Activated naive CD4-positive, alpha-beta T cell (primary cell): ENCODE measurements at places on chromosomes 16 and 17.

DNA sequence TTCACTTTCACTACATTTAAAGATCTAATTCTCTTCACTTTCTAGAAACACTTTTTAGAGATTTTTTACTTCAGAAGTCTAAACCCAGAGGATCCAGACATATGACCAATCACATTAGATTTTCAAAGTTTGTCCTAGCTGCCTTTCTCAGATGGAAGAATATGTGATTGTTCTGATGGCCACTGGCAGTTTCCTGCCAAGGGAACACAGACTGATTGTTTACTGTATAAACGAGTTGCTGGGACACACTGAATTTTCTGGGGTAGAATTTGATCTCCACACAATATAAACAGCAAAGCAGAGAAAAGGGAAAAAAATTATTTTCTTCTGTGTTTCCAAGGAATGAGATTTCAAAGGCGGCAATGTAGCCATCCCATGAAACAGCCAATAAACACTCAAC is 480.0 kb downstream of the TOX3 start:
- DNase-seq, result no peak

DNA sequence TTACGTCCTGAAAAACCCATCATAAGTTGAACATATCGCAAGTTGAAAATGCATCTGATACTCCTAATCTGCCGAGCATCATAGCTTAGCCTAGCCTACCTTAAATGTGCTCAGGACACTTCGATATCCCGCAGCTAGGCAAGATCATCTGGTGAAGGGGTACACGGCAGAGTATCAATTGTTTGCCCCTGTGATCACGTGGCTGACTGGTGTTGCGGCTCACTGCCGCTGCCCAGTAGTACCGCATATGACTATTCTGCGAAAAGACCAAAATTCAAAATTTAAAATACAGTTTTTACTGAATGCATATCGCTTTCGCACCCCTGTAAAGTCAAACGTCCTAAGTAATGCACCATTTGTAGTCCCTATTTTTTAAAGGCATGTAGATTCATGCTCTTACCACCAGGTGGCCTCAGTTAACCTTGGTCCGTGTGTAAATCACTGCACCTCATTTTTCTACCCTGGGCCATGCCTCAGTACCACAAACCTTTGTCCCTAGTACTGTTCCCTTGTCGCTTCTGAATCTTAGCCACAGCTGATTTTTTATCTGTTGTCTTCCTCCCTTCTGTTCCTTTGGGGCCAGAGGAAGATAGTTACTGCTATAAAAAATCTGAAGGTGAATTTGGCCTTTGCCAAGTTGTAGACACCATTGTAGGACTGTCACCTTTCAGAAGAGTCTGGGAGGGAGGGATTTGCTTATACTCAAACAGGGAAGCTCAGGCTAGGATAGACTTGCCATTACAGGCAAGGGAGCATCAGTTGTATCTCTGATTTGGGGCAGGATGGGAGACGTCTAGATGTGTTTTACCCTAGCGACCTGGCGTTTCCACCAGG is 34.4 kb downstream of the WWP2 start:
- no peak for DNase-seq

GRCh38 chr17:78795861-78796516 is 13.9 kb upstream of the CYTH1 start:
- no peak for DNase-seq

DNA sequence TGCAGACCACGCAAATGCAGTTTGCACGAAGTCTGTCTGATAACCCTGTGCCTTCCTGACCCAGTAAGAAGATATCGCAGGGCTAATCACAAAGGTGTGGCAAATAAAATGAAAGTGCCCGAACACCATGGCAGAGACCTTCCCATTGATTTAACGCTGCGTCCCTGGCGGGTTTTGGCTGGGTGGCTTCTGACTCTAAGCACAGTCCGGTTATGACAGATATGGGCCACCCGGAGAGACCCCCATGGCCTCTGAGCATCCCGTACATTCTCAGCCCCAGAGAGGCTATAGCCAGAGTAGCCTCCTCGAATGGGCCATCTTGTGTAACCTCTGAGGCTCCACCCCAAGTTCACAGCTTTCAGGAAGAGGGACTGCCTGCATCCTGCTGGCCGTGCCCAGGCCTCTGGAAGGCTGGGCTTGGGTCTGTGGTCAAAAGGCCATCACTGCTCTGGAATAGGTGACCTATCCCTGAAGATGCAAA is 5.5 kb downstream of the FOXC2 start:
- DNase-seq, result no peak

DNA sequence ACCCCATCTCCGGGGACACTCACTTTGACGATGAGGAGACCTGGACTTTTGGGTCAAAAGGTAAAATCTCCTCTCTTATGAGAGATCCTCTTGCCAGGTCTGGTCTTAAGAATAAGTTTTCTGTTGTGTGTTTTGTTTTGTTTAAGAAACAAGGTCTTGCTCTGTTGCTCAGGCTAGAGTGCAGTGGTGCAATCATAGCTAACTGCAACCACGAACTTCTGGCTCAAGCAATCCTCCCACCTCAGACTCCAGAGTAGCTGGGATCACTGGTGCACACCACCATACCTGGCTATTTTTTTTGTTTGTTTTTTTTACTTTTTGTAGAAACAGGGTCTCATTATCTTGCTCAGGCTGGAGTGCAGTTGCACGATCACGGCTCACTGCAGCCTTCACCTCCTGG is 4.1 kb downstream of the MMP25 start:
- no peak for DNase-seq

- no peak for DNase-seq
These were observed 2.7 kb downstream of the FHOD1 start for GRCh38 chr16:67244387-67245185.

- no peak for DNase-seq
These were observed 4.7 kb upstream of the BCAR1 start for GRCh38 chr16:75256059-75256571.

DNA sequence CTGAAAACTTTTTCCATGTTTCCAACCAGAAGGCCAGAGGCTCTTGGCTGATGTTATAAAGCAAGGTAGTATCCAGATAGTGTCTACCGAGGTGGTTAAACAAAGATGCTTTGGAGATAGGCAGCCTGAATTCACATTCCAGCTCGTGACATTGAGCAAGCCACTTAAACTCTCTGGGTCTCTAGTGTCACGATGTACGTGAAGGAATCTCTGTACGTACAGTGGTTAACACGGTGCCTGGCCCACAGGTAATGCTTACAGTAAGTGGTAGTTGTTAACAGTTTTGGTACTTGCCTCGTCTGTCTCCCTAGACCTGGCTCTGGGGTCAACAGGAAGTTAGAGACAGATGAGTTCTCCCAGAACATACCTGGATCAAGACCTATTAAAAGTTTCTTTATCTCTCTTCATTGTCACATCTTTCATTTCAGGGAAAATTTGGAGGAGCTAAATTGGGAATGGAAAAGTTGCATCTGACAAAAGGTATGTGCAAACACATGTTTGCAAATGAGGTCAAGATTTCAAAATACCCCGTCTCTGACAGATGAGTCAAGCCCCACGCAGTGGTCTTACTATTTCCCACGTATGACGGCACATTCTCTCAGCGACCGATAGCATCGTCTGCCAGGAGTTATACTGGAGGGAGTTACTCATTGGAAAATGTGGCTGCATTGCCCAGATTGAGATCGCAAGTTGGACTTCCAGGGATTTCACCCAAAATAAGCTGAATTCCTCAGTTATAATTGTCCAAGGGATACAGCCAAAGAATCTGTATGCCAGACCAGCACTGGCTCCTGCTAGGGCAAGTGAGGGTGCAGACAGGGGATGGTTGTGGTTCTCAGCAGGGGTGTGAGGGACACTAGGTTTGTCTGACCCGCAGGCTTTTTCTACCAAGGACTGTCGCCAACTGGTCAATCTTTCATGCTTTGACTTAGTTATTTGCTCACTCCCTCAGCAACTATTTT is 18.9 kb upstream of the MYH10 start:
- DNase-seq, result no peak

- DNase-seq, result no peak
These were observed 69.5 kb downstream of the HLF start for GRCh38 chr17:55334285-55334684.

- no peak for DNase-seq
These were observed 337.4 kb upstream of the HSBP1 start for GRCh38 chr16:83470416-83470815.

- no peak for DNase-seq
These were observed 127.1 kb downstream of the RPTOR start for GRCh38 chr17:80671825-80672110.

DNA sequence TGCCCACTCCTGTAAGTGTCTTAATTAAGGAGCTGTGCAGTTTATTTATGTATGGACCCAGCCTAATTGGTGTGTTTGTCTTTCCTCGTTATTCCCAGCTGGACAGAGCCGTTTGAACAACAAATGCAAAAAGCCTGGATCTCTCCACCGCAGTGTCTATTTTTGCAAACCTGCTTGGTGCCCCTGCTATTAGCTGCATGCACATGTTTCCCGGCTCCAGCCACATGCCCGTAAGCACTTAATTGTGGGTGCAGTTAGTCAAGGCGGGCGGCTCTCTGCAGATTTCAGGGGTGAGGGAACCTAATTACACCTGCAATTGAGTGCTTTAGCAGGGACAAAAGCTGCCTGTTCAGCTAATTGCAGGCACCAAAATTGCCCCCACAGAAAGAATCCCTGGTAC is 74.0 kb upstream of the GSE1 start:
- no peak for DNase-seq

DNA sequence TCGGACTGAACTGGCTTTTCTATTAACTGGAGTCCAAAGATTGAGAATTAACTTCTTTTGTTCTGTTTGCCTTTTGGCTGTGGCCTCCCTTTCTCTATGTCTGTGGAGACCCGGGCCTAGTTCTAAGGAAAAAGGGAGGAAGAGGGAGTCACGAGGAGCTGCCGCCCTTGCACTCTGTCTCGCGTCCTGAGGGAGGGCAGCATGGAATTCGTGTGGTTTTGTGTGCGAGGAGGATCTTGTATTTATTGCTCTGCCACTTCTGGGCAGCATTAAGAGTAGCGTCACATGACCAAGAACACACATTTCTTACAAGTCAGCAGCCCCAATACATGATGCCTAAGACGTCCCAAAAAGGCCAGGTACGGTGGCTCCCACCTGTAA is 23.6 kb downstream of the METTL22 start:
- no peak for DNase-seq

DNA sequence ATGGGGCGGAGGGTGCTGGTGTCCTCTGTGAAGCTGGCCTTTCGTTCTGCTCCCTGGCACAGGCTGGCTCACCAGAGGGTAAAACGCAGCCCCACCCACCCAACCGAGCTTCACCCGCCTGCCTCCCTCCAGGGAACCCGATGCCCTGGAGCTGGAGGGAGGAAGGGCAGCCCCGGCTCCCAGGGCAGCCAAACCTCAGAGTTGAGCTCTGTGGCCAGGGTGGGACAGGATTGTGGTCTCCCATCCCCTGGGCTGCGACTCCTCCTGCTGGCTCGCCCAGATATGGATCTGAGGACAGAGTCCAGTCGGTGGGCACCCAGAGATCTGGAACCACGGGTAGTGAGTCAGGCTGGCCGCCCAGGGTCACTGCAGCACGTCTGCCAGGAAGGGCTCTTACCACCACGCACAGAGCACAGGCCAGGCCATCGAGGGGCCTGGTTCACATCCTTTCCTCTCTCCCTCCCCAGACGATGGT is 42.6 kb upstream of the CHMP6 start:
- no peak for DNase-seq

DNA sequence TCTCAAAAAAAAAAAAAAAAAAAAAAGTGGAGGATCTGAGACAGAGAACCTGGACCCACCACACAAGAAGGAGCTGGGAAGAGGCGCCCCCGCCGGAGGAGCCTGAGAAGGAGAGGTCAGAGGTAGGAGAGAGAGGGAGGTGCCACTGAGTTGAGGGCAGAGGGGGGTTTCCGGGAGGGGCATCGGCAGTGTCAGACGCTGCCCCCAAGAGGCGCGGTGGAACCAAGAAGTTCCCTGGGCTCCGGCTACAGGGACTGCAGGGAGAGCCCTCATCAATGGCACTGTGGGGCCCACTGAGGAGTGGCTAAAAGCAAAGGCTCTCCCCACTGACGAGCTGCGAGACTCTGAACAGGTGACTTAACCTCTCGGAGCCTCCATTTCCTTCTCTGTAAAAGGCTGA is 4.2 kb downstream of the CCDC42 start:
- no peak for DNase-seq

- DNase-seq, result no peak
These were observed 479 bp upstream of the ZNF207 start for GRCh38 chr17:32349503-32349853.

DNA sequence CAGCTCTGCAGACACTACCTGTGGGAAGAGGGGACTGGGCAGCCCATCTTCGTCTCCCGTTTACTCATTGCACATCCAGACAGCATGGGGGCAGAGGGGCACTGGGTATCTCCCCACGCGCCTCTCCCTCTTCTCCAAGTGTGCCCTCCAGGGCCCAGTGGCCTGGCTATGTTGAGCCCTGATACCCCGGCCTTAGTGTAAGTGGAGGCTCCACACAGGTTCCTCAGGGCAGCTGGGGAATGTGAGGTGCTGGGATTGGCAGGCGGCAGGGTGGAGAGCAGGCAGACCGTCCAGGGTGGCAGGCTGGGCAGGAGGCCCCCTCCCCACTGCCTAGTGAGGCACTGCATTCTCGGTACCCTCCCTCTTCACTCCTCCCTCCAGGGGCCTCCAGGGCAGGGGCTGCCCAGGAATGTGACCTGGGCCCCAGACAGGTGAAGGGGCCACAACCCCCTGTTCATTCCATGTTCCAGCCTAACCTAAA is 13.2 kb upstream of the NAGLU start:
- no peak for DNase-seq

DNA sequence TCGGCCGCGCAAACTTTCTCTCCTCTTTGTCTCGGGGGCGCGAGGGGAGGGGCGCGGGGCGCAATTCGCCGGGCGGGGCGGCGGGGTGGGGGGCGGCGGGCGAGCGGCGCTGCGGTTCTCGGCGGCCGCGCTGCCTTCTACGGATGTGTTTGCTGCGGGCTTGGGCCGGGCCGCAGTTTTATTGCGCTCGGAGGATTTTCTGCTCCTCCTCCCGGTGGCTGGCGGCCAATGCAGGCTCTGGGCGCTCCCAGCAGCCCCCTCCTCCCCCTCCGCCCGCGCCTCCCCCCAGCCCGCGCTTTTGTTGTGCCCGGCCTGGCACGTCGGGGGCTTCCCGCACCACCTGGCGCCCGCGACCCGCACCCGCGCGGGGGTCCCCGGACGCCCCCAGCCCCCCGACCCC is at the start of gene TIMP2:
Gene TIMP2, minus strand, starts transcription at position 154 of the 400 bp plus-strand sequence. CDS start 299 bp downstream, outside the sequence.
- peak; percentile 18 for DNase-seq

DNA sequence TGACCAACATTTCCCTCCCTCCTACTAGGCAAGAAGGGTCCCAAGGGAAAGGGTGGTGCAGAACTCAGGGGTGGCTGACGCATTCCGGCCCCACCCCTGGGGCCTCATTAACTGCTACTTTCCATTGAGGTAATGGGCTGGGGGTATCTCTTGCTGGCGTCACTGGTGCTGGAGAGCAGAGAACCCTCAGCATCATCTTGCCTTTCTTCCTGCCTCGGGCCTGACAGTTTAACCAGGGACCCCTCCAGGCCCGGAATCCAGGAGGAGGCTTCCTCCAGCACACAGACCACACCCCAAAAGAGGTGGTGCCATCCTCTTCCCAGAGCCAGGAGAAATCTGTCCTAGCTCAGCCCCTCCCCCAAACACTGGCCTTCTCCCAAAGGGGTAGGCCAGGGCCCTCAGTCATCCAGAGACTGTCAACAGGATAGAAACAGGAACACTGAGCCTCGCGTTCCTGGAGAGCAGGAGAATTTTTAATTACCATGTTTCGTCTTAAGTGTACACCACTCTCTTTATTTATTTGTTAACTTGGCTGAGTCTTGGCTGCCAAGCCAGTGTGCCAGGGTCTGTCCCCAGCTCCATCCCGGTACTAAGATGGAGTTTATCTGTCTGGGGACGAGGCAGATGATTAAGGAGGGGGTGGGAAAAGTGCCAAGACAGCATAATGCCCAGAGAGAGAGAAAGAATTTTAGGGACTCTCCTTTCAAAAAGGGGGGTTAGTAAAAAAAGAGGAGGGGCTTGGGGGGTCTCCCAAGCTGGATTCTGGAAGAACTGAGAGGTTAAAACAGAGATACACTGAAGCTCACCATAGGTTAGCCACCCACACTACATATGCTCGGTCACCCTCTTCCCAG is 5.1 kb downstream of the ETV4 start:
- DNase-seq, result no peak
